ENCODE measurements at places on chromosomes 1 and 21.

GRCh38 chr1:58883037-58883887, 99.4 kb upstream of the JUN start:
- DNase-seq = peak; percentile 91

DNA sequence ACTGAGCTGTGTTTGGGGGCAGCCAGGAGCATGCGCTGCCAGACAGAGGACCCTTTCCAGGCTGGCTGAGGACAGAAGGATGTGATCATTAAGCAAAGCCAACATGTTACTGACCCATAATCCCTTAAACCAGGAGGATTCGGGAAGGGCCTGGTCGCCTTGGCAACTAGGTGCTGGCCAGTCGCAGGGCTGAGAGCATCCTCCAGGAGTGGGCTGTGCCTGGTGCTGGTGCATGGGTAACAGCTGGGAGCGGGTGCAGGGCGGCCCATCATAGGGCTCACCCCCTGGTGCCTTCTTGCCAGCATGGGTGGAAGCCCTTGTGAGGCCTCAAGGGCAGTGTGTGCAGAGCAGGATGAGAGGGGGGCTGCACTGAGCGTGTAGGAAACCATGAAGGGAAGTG, 17.2 kb downstream of the CDK18 start:
- DNase-seq = no peak

GRCh38 chr1:9200441-9200840, 34.1 kb upstream of the H6PD start:
- no peak for DNase-seq

GRCh38 chr1:58664881-58665280, 35.0 kb downstream of the MYSM1 start:
- no peak for DNase-seq

DNA sequence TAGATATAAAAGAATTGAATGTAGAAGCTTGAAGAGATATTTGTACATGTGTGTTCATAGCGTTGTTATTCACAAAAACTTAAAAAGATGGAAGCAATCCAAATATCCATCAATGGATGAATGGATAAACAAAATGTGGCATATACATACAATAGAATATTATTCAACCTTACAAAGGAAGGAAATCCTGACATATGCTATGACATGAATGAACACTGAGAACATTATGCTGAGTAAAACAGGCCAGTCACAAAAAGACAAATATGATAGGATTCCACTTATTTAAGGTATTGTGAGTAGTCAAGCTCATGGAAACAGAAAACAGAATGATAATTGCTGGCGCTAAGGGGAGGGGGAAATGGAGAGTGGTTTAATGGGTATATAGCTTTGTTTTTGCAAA, 47.0 kb upstream of the DYRK1A start:
- DNase-seq = no peak

- DNase-seq = peak; percentile 1
Observed at GRCh38 chr1:113255720-113256347, 134.5 kb upstream of the MAGI3 start.

- no peak for DNase-seq
Observed at GRCh38 chr1:15609631-15610030, 7.6 kb upstream of the DDI2 start.

- no peak for DNase-seq
Observed at GRCh38 chr1:30588311-30589073, 134.9 kb downstream of the MATN1 start.

- DNase-seq = no peak
Observed at GRCh38 chr1:203147376-203147775, 19.9 kb downstream of the ADORA1 start.

DNA sequence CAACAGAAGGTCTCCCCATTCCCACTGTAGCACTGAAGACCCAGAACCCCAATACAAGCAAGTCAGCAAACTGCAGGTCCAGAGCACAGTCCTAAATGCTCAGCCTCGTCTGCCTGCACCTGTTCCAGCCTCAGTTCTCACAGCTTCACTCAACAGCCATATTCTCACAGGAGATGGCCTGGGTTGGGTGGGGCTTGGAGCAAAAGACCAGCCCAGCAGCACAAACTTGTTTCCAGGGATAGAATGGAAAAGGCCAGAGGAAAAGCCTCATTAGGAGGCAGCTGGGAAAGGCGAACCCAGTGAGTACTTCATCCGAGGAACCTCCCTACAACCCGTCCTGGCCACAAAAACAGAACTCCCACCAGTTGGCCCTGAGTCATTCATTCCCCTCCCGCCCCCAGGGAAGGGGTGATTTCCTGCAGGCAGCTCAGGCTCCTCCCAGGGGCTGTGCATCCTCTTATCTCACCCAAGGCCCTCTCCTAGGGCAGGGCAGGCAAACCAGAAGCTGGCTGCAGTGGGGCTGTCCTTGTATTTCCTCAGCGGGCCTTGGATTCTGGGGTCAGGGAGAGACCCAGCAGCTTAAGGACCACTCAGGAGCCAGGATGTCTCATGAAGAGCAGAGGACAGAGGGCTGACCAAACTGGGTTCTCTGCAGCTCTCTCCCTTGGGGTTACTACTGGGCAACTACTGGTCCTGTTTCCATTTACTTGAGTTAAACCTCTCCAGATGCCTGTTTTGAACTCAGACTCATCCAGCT, 7.4 kb upstream of the MPL start:
- no peak for DNase-seq

- DNase-seq = no peak
Observed at GRCh38 chr1:39181311-39181710, 23.2 kb upstream of the MACF1 start.

DNA sequence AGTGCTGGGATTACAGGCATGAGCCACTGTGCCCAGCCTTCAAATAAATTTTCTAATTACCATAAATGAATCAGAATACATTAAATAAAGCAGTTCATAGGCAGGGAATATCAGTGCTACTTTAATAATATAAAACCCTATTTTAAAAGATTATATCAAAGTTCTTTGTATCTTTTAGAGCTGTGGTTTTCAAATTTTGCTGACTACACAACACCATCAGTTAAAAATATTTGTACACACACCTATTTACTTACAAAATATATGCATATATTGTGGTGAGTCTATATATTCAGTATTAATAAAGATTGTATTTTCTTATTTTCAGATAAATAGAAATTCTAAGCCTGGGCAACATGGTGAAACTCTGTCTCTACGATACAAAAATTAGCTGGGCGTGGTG, 18.7 kb downstream of the B3GALNT2 start:
- DNase-seq = no peak

DNA sequence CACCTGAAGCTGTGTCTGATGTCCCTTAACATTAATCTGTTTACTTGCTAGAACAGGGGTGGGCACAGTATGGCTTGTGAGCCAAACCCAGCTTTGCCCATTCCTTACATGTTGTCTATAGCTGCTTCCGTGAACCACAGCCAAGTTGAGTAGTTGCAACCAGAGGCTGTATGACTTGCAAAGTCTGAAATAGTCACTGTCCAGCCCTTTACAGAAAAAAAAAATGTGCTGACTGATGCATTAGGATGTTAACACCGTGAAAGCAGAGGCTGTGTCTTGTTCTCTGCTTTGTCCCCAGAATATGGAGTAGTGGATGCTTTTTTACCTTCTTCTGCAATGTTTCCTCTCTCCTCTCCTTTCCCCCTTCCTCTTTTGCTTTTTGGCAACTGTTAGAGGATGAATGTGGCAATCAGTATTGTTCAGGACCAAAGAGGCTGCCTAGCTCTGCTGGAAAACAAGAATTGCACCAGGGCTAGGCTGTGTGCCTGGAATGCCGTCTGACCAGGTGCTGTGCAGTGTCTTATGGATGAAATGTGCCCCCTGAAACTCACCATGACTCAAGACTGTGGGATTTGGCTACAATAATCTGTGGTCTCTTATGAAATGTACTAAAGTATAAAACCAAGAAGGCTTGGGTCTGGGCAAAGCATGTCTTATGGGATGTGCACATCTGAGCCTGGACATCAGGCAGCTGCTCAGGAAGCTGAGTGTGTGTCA, 79.6 kb upstream of the GCLM start:
- DNase-seq = no peak

GRCh38 chr1:75233302-75233929, 99.2 kb downstream of the LHX8 start:
- peak; percentile 8 for DNase-seq

DNA sequence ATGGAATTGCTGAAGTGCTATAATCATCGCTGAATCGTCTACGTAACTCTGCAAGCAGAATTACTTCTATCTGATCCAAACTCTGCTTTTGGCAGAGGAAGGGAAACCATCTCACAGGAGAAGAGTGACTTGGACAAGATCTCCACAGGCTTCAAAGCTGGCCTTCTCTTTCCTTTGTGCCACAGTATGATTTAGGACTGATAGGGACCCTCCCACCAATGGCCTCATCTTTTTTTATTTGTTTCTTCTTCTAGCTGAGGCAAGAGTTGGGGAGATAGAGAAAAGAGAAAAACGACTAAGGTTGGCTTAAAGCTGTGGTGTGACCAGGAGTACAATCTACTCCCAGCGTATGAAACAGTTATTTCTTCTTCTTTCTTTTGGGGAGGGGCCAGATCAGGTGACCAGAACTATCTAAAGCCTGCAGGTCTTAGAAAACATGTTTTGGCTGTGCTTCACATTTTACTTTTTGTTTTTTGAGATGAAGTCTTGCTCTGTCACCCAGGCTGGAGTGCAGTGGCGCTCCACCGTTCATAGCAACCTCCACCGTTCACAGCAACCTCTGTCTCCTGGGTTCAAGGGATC, 35.0 kb downstream of the ZNF496 start:
- no peak for DNase-seq

DNA sequence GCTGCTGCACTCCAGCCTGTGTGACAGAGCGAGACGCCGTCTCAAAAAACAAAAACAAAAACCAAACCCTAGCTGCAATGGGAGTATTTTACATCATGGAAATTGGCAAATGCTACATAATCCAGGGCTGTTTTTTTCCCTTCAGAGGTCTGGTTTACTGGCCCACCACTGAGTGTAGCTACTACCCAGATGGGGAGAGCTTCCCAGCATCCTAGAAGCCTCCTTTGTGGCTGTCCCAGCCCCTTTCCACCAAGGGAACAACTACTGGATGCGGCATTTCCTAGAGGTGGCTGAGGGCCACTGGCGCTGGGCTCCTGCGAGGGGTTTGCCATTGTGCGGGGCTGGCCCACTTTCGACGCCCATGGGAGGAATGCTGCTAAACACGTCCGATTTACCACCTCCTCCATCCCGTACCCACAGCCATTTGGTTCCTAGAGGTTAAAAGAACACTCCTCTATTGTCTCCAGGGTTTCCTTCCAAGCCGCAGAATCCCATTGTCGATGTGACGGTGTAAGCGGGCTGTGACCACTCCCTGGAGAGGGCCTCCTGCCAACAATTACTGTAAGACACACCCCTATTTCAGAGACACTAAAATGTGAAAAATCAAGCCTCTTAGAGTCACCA, 55.4 kb downstream of the RUNX3 start:
- DNase-seq = no peak

- no peak for DNase-seq
Observed at GRCh38 chr1:91781901-91782622, 103.9 kb downstream of the TGFBR3 start.

GRCh38 chr1:207565546-207566468, 69.8 kb downstream of the CR1 start:
- DNase-seq = no peak

- DNase-seq = no peak
Observed at GRCh38 chr1:171226747-171227370, 21.4 kb upstream of the FMO1 start.

DNA sequence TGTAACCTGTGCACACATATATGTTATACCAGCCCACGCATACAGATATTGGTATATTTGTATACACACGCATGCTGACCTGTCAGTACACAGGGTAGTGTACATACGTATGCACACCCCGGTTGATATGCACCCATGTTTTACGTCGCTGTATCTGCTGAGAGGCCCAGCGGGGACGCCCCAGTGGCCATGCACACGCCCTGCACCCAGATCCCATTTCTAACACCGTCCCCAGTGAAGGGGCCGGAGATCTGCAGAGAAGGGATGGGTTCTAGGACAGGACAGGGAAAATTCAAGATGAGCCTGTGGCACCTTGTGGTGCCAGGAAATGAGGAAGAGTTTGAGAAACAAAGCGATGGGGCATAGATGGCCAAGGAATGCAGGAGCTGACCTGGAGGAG, 57.2 kb upstream of the TTC34 start:
- no peak for DNase-seq

GRCh38 chr1:69252696-69253095, 315.0 kb upstream of the LRRC7 start:
- no peak for DNase-seq

- peak; percentile 42 for DNase-seq
Observed at GRCh38 chr1:192311281-192311680, 5.5 kb upstream of the RGS21 start.

DNA sequence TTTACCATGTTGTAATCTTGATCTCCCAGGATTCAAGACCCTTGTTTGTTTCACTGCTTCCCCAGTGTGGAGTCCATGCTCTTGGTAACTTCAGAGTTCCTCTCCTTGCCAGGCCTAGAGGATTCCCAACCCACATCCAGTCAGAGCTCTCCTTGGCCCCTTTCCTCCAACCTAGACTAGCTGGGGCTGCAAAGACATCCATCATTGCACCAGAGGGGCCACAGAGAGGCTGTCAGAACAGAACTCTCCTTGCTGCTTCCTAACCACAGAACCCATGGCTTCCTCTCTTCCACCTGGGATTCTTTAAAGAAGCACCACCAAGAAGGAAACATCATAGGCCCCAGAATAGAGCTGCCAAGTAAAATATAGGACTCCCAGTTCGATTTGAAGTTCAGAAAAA, 81.0 kb downstream of the HMGB4 start:
- no peak for DNase-seq

GRCh38 chr21:25986928-25987327, 183.6 kb downstream of the APP start:
- no peak for DNase-seq

GRCh38 chr21:44005593-44005992, 6.5 kb upstream of the TRAPPC10 start:
- no peak for DNase-seq

DNA sequence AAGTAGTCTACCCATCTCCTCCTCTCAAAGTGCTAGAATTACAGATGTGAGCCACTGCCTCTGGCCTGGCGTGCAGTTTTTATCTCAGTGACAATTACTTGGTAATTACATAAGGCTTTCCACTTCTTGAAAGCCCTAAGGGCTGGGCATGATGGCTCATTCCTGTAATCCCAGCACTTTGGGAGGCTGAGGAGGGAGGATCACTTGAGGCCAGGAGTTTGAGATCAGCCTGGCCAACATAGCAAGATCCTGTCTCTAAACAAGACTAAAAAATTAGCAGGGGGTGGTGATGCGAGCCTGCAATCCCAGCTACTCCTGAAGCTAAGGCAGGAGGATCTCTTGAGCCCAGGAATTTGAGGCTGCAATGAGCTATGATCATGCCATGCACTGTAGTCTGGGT, 7.7 kb downstream of the HHAT start:
- DNase-seq = no peak

DNA sequence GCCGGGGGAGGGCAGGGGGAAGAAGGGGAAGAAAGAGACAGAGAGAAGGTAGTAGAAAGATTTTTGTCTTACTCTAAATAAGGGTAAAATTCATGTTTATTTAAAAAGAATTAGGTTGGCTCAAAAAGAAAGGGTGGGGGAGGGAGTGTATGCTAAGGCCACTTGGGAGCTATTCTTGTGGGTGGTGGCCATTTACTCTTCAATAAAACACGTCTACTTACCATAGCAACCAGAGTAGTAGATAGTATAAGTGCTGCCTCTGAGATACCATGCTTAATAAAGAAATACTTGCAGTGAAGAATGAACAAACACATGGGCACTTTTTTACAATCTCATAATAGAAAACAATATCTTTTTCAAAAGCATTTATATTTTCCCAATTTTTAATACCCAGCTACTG, 538.1 kb upstream of the PTBP2 start:
- no peak for DNase-seq

GRCh38 chr21:29164323-29164942, 34.0 kb downstream of the MAP3K7CL start:
- no peak for DNase-seq
